ENCODE measurements at places on chromosomes 6 and 20.

DNA sequence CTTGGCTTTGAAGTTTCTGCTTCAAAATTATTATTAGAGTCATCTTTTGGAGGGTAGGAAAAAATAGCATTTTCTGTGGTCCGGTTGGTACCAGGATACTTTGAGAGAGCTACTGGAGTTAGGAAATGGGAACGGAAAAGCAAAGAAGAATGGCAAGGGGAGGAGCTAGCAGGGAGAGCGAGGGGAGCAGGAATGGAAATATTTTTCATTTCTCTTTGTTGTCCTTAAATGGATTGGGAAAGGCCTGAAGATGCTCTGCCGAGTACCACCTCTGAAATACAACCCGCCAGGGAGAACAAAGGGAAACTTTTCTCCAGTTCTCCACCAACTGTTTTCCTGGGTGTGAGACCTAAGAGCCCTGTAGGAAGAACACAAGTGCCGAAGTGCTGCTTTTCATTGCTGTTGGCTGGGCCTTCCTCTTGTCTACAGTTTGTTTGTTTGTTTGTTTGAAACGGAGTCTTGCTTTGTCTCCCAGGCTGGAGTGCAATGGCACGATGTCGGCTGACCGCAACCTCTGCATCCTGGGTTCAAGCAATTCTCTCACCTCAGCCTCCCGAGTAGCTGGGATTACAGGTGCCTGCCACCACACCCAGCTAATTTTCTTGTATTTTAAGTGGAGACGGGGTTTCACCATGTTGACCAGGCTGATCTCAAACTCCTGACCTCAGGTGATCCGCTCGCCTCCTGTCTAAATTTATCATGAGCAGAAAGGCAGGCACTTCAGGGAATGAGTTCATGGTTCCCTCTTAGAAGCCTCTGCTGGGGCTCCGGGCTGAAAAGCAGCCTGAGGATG is 3.5 kb upstream of the TRAF3IP2 start:
- no peak for DNase-seq

DNA sequence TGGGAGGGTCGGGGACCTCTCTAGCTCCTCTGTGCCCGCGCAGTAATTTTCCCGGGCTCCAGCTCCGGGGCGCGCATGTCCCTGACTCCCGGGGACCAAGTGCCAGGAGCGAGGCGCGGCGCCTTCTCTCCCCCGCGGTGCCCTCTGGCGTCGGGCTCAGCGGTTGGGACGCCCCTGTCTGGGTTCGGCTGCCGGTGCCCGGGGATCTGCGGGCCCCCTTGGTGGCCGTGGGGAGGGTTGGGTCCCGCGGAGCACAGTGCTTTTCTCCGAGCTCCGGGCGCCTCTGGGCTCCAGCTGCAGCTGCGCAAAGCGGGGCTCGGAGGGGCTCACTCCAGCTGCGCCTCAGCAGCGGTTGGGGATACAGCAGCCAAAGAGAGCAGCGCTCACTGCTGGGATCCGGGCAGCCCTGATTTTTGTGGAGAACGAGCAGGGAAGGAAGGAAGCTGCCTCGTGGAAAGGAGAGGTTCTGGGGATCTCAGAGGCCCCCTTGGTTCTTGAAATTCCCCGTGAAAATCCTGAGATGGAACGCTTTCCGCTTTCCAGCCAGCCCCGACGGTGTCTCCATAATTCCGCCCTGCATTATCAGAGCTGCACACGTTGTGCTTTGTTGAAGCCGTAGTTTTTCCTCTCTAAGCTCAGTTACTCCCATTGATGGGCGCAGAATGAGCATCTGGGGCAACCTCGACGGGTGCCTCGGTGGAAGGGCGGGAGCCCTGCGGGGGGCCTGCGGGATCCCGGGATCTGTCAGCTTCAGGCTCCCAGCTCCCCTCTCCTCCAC is 861 bp downstream of the PPP1R14C start:
- no peak for DNase-seq

GRCh38 chr6:56902641-56903464 is 52.1 kb upstream of the BEND6 start:
- DNase-seq, result no peak

DNA sequence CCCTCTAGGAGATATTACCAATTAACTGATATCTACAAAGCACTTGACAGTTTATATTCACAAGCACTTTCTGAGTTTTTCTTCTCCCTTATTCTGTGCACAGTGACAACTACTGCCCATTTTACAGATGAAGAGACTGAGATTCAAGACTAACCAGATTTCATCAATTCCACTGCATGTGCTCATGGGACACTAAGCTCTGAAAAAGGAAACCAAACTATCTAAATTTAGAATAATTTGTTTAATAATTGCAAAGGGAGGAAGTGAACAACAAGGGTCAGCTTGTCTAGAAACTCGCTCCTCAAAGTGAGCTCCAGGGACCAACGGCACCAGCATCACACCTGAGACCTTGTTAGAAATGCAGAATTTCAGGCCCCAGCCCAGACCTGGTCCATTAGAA is 50.8 kb upstream of the MYLIP start:
- no peak for DNase-seq

GRCh38 chr20:2892376-2892775 is 19.1 kb downstream of the PTPRA start:
- no peak for DNase-seq

DNA sequence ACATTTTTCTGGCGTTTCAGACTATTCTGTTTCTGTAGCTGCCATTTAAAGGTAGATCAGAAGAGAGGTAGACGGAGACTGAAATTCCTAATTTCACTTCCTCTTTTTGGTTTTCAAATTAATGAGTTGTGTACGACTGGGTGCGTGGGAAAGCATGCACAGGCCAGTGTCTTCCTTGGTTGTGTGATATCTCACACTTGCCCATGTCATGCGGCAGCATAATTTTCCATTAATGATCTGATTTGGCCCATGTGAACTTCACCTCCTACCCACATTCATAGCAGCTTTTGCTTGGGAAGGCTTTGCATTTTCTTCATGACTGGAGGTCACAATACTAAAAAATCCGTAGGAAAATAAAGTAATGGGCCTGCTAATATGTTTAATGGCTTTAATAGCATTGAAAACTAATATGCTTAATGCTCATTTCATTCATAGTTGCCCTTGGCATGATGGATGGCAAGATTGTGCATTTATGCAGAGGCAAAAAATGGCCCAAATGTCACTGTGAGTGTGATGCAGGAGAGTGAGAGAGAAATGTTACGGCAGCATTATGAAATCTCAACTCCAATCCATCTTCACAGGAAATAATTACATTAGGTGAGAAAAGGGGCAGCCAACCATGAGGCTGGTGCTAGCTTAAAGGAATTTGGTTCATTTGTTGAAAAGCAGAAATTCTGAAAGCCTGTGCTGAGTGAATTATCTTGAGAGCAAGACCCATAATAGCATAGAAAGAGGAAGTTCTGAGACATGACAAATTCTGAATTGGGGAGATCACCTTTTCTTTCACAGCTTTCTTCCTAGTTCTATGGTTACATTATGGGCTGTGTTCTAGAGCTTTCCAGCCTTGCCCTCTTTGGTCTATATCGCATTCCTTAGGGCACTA is 69.0 kb upstream of the UST start:
- no peak for DNase-seq

- DNase-seq, result no peak
These were observed 122.6 kb upstream of the MCHR2 start for GRCh38 chr6:100116411-100117194.

DNA sequence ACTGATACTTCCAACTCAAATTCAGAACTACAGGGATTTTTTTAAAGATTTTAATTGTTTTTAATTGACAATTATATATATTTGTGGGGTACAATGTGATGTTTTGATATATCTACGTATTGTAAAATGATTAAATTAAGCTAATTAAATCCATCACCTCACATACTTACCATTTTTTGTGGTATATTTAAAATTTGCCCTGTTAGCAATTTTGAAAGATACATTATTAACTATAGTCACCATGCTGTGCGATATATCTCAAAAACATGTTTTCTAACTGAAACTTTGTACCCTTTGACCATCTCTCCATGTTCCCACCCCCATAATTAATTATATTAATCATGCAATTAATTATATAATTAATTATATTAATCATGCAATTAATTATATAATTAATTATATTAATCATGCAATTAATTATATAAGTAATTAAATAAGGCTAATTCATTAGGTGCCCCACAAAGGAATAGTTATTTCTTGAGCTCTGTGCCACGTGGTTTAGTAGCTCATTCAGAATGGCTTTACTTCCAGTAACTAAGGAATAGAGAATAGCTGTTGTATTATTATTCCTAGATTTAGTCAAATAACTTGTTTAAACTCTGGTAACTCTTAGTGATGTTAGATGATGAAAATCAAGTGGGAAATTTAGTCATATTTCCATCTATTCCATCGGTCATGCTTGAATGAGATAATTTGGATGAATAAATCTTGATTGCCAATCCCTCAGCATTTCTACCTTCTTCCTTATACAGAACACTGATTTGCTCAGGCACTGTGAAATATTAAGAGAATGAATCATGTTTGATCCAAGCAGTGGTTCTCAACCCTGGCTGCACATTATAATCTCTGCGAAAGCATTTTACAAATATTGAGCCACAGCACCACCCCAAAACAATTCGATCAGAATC is 25.1 kb downstream of the LOC128125822 start:
- DNase-seq, result no peak

GRCh38 chr6:109031416-109031815 is 63.2 kb downstream of the SESN1 start:
- DNase-seq, result no peak

DNA sequence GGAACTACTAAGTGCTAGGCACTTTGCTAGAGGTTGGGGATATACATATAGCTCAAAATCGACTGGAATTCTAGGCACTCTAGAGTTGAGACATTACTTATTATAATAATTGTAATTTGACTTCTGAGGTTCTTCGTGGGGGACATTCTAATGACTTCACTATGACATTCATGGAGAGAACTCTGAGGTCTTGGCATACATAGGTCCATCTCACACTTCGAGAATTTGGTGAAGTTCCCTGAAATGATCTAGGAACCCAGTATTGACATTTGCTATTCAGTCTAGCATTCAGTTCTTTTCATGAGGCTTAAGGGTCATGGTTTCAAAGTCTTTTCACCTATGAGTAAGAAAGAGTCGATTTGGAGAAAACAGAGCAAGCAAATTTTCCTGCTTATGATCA is 446.6 kb upstream of the JAG1 start:
- no peak for DNase-seq

- no peak for DNase-seq
These were observed 574.8 kb downstream of the HACE1 start for GRCh38 chr6:104284872-104285271.

- no peak for DNase-seq
These were observed 2.1 kb upstream of the VWA7 start for GRCh38 chr6:31778999-31779885.

- no peak for DNase-seq
These were observed 37.2 kb downstream of the MGME1 start for GRCh38 chr20:18005990-18006364.

- no peak for DNase-seq
These were observed 204.5 kb upstream of the PRDM1 start for GRCh38 chr6:105881608-105882007.

DNA sequence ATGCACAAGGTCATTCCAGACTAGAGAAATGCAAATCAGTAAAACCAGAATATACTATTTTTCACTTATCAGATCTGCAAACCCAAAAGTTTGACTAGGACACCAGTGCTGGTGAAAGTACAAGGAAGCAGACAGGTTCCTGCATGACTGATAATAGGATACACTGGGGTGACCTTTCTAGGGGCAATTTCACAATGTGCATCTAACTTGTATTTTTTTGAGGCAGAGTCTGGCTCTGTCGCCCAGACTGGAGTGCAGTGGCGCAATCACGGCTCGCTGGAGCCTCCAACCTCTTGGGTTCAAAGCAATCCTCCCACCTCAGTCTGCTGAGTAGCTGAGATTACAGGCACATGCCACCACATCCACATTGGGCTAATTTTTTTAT is 11.4 kb downstream of the COMMD7 start:
- no peak for DNase-seq

GRCh38 chr20:15603978-15604805 is 969.1 kb downstream of the KIF16B start:
- no peak for DNase-seq

DNA sequence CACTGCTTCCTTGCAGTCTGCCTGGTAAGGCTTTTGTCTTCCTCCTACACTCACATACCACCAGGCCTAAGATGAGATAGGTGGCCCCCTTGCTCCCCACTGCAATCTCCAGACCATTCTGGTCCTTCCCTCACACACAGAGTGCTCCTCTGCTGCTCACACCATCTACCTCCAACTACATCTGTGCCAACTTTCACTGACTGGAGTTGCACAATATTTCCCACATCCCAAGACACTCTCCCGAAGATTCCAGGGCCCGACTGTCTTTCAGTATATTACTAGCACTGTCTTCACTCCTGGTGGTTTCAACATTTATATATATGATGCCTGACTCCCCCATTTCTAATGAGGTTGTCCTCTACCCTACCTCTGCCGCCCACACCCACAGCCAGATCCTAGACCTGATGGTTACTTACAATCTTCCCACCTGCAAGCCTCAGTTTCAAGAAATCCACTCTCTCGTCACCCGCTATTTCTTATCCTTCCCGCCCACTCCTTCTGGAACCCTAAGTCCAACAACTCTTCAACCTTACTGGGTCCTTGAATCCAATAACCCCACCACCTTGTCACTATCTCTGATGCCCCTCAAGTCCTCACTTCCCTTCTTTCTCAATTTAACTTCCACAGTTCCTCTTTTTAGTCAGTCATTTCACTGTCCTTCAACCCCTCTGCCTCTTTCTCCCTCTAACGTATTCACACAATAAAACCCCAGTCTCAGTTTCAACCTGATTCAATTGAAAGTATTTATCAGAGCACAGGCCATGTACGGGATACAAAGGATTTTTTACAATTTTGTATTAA is 21.6 kb downstream of the RALGAPA2 start:
- DNase-seq, result peak; percentile 15

All from tibial nerve (tissue), 4 donors.